ENCODE measurements at places on chromosomes 6 and 20.
A peak's percentile ranks its signal among the peaks of the same experiment; 100 is the strongest.

GRCh38 chr20:45998761-45999160 lies 9.9 kb upstream of the MMP9 start:
- no peak for DNase-seq

- no peak for DNase-seq
Measured at GRCh38 chr6:36867471-36868224, 7.0 kb downstream of the PPIL1 start.

DNA sequence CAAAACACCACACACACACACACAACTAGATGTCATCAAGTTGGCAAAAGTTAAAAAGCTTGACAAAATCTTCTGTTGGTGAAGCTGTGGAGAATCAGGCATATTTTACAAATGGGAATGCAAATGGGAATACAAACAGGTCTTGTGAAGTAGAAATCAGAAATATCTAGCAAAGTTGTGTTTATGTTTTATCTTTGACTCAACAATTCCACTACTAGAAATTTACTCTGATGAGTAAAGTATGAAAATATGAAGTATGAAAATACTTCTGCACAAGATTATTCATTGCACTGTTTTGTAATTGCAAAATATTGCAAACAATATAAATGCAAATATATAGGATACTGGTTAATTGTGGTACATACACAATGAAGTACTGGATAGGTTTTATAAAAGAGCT lies 1166.0 kb upstream of the GJE1 start:
- DNase-seq, result no peak

DNA sequence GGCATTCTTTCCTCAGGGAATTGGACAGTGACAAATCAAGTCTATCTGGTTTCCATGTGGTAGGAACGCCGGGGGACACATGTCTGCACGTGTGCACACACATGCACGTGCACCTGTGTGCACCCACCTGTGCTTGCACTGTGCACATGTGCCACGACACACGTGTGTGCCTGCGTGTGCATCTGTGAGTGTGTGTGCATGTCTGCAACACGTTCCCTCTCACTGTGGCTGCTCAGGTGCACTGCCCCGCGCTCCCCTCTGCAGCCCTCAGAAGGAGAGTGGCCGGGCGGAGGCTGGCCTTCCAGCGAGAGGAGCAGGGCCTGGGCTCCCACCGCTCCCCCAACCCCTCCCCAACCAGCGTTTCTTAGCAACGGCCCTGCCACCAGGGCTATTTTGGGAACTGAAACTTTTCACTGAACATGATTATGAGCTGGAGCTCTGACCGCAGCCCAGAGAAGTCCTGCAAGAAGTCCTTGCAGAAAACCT lies 147.8 kb downstream of the PHACTR3 start:
- DNase-seq, result no peak

DNA sequence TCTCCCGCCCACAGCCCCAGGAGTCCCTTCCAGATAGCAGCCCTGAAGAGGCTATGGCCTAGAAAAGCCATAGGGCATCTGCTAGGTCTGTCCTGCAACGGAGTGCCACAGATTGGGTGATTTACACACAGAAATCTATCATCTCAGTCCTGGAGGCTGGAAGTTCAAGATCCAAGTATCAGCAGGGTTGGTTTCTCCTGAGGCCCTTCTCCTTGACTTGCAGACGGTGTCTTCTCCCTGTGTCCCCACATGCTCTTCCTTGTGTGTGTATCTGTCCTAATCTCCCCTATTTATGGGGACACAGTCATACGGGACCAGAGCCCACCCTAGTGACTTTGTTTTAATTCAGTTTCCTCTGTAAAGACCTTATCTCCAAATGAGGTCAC lies 15.3 kb downstream of the FOXF2 start:
- DNase-seq, result no peak

DNA sequence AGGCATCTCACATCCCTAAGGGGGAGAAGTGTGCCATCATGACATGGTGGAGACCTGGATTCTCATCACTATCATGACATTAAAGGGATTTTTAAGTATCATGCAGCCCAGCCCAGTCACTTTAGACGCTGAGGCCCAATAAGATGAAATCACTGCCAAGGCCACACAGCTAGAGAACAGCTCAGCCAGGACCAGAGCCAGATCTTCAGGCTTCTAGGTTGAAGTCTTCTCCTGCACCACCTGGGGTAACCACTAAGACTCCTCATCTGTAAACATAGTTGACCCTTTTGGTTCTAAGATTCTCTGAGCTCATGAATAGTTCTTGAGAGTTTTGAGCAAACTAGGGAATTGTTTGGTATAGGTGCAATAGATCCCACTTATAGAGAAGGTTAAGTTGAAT lies 125.1 kb downstream of the TCP11 start:
- DNase-seq, result no peak

GRCh38 chr20:44026647-44027342 lies 112.1 kb downstream of the TOX2 start:
- DNase-seq, result no peak

GRCh38 chr6:45576648-45577624 lies 199.2 kb upstream of the SUPT3H start:
- DNase-seq, result no peak

DNA sequence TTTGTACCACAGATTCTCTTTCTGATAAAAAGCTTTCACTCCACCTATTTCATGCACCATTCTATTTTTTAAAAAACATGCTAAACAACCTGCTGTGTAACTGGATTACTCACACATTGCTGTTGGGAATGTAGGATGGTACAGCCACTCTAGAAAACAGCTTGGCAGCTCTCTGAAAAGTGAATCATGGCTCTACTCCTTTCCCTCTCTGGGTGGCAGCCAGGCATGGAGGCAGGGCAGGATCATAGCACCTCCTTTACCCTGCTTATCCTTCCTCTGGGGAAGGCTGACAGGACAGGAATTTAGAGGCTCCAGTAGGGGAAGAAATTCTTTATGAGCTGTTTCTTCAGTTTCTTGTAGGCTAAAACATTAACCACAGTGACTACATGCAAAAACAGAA lies 6.7 kb upstream of the VNN2 start:
- peak; percentile 32 for DNase-seq

DNA sequence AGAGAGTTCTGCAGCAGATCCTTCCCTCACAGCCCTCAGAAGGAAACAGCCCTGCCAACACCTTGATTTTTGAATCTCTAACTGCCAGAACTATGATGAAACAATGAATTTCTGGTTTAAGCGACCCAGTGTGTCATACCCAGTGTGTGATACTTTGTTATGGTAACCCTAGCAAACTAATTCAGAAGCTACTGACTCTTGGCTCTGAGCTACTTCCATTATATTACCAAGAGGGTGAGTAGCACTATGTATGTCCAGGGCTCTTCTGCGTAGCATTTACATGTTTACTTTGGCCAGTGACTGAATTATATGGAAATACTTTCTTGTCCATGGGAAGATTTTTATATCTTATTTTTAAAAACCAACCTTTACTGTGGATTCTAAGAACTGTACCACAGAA lies 16.7 kb downstream of the ANKRD66 start:
- no peak for DNase-seq

- no peak for DNase-seq
Measured at GRCh38 chr6:131427434-131428058, 145.5 kb upstream of the ARG1 start.

DNA sequence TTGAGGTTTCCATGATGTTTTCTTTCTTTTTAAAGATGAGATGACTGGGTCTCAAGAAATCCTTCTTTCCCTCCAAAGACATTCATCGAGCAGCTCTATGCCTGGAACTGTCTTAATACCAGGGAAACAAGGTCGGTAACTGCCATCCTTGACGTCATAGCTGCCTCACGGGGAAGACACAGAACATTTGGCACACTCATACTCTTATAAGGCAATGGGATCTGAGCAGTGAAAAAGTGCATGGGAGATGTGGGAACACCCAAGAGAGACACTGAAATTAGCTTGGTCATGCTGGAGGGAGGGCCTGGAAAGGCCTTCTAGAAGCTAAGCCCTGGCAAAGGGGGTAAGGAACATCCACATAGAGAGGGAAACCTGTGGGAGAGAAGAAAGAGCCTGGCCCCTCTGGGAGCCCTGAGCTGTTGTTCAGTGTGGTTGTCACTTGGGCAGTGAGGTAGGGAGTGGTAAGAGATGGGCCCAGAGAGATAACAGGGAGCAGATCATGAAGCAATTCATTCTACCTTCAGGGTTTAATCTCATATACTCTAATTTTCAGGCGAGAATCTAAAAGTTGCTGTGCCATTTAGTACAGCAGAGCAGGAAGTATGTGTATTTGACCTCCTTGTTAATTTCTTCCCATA lies 30.8 kb downstream of the CLIC5 start:
- DNase-seq, result no peak

DNA sequence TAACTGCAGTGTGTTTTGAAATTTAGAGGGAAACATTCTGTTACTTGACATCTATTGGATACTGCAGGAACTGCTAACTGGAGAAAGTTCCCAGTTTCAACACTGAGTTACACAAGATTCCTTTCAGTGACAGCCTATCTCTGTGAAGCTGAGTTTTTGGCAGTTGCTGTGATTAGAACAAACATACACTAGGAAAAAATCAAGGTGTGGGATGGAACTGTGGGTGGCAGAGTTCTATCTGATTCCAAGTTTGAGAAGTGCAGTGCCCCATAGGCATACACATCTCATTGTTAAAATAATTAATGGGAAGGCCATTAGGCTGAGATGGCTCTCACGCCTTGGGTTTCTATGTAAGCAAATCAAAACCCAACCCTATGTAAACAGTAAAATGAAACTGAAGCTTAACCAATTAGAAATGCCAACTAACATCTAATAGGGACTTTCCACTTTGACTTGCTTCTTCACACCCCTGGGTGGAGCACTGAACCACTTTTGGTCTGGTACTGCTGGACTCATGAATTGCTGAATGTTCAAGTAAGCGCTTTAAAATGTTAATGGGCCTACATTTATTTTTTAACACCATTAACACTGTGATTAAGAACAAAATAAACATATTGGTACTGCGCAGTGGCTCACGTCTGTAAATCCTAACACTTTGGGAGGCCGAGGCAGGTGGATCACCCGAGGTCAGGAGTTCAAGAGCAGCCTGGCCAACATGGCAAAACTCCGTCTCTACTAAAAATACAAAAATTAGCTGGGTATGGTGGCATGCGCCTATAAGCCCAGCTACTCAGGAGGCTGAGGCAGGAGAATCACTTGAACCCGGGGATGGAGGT lies 55.2 kb upstream of the TBC1D7 start:
- no peak for DNase-seq
